ENCODE measurements at places on chromosomes 7 and 10. TPM values are rescaled to one million over a fixed set of nuclear protein-coding genes. Genes with fewer than 3 reads are reported as not detected.

- DNase-seq: no peak
- no peak overlapping the region for H3K27ac ChIP-seq
- no peak overlapping the region for H3K4me3 ChIP-seq
- H3K27me3 ChIP-seq: no peaks in the 10 kb centered on the region
- no peaks in the 10 kb centered on the region for H3K4me1 ChIP-seq
- no peaks in the 10 kb centered on the region for H3K36me3 ChIP-seq
Observed at GRCh38 chr10:20407357-20407756, 489.8 kb downstream of the NEBL start.

- H3K36me3 ChIP-seq: no peaks in the 10 kb centered on the region
- DNase-seq: no peak
- no peak overlapping the region for H3K27ac ChIP-seq
- no peaks in the 10 kb centered on the region for H3K27me3 ChIP-seq
Observed at GRCh38 chr10:58704671-58705141, 192.0 kb downstream of the BICC1 start.

DNA sequence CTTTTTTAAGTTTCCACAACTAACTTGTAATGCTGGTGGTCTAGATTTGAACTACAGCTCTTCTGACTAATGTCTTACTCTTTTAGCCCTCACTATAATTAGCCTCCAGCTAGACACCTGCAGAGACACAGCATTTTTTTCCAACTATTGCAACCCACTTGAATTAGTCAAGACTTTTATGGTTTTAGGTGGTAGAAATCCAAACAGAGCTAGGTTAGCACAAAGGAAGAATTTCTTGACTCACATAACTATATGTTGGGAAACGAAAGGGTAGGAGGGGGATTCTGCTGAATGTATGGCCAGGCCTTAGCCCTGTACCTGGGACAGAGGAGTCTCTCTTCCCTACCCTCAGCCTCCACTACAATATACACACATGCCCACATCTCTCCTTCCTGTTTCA, 586.1 kb downstream of the INHBA start:
- H3K27ac ChIP-seq: no peak overlapping the region
- DNase-seq: no peak
- no peaks in the 10 kb centered on the region for H3K27me3 ChIP-seq
- H3K4me3 ChIP-seq: no peak overlapping the region
- no peaks in the 10 kb centered on the region for H3K36me3 ChIP-seq

DNA sequence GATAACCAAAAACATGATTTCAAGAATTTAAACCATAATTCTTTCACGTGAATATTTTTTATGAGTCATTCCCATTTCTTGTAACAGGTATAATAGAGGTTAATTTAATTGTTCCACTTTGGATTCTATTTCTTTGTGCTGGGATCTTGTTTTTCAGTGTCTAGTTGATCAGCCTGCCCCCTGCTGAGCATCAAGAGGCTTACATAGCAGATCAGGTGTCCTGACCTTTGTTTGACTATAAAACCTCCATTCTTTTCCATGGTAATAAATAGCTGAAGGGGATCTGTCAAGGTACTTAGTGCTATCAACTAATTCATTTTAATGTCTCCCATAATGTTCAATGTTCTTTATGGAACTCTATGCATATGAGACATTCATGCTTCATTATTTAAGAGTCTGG, 4.9 kb downstream of the COL17A1 start:
- no peak overlapping the region for H3K4me3 ChIP-seq
- H3K36me3 ChIP-seq: no peaks in the 10 kb centered on the region
- peaks cover 5% of the 10 kb centered on the region for H3K4me1 ChIP-seq
- no peaks in the 10 kb centered on the region for H3K27me3 ChIP-seq
- H3K27ac ChIP-seq: no peak overlapping the region
- no peak for DNase-seq

DNA sequence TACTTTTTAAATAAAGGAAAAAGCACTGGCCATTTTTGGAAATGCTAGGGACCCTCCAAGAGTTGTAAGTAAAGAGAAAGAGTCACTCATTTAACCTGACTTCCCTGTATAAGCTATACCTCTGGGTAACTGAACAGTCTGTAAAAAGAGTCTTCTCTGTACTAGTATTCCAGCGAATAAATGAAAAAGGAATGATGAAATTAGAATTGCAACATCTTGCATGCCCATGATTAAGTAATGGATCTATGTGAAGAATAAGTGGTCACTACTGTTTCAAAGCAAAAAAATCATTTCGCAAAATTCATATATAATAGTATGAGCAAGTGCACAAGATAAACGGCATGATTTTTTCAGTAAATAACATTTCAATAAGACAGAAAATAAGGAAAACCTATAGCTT, 116.8 kb downstream of the ZFAND4 start:
- H3K27me3 ChIP-seq: no peaks in the 10 kb centered on the region
- H3K27ac ChIP-seq: no peak overlapping the region
- H3K4me1 ChIP-seq: no peaks in the 10 kb centered on the region
- H3K4me3 ChIP-seq: no peak overlapping the region

Gene ADAM8
- 3.3 TPM for total RNA-seq

GRCh38 chr10:22607261-22607660, 107.1 kb downstream of the PIP4K2A start:
- H3K4me3 ChIP-seq: no peak overlapping the region
- H3K36me3 ChIP-seq: no peaks in the 10 kb centered on the region
- H3K27me3 ChIP-seq: no peaks in the 10 kb centered on the region
- H3K4me1 ChIP-seq: no peaks in the 10 kb centered on the region
- DNase-seq: no peak

Gene ZNF92
- total RNA-seq: 28.9 TPM

DNA sequence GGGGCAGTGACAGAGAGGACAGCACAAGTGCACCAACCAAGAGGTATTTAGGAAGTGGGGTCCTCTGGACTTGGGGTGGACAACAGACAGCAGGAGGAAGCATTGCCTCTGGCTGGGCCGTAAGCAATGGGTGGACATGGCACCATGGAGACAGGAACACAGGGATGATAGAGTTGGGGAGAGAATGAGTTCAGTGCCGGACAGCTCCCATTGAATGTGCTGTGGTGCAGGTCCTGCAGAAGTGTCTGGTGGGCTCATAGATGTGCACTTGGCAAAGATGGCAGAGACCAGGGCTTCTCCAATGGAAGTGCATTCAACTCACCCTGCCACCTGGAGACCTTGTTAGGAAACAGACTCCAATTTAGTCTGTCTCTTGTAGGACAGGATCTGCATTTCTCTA, 341.5 kb upstream of the ZMIZ1 start:
- no peak overlapping the region for H3K4me3 ChIP-seq
- H3K36me3 ChIP-seq: no peaks in the 10 kb centered on the region
- no peak for DNase-seq
- H3K27ac ChIP-seq: no peak overlapping the region

GRCh38 chr7:112940314-112940732, 146.3 kb downstream of the GPR85 start:
- no peak for DNase-seq
- peaks cover 5% of the 10 kb centered on the region for H3K36me3 ChIP-seq
- peaks cover 12% of the 10 kb centered on the region for H3K27me3 ChIP-seq
- peaks cover 10% of the 10 kb centered on the region for H3K4me1 ChIP-seq
- peak overlapping the region; percentile 92 for H3K4me3 ChIP-seq

DNA sequence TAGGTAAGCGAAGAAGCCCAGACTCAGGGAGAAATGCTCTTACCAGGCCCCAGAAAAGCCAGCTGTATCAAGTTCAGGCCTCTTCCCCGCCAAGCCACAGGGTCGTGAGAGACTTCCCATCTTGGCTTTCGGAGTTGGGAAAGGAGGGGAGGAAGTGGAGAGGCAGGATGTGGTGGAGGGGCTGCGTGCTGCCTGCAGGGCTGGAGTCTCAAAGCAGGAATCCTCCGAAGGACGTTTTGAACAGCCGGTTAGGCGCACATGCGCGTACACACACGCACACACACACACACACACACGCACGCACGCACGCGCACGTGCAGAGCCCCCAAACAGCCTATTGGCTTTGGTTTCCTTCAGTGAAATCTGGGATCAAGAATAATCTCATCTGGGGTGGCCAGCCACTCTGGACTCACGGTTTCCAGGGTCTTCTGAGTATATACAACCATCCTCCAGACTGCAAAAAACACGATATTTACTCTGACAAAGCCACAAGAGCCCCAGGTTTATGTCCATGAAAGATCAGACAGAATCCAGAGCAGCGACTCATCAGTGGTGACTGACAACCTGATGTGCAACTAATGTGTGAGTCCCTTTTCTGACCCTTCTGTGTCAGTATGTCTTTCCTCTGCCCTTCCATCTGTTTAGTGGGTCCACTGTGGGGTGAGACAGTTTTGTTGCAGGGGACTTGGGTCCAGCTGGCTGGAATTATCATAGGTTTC, 115.0 kb upstream of the ZNF438 start:
- H3K4me3 ChIP-seq: no peak overlapping the region
- H3K27ac ChIP-seq: no peak overlapping the region
- no peaks in the 10 kb centered on the region for H3K27me3 ChIP-seq
- H3K36me3 ChIP-seq: no peaks in the 10 kb centered on the region
- H3K4me1 ChIP-seq: no peaks in the 10 kb centered on the region
- DNase-seq: no peak

DNA sequence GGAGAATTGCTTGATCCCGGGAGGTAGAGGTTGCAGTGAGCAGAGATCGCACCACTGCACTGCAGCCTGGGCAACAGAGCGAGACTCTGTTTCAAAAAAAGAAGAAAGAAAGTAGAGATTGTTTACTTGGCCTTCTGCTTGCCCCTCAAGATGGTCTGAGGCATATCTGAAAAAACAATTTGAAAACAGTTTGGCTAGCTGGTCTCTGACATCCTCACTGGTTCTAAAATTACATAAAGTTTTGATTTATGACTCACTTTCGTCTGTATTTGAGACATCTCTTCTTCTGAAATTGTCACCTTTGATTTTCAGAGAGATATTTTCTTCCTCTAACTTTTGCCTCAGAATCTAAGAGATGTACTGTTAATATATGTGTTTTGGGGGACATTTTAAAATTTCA, 49.6 kb upstream of the HELLS start:
- no peak overlapping the region for H3K4me3 ChIP-seq
- H3K36me3 ChIP-seq: peaks cover 8% of the 10 kb centered on the region
- no peaks in the 10 kb centered on the region for H3K4me1 ChIP-seq
- H3K27me3 ChIP-seq: no peaks in the 10 kb centered on the region
- H3K27ac ChIP-seq: no peak overlapping the region

GRCh38 chr7:25876092-25876491, 275.9 kb upstream of the NFE2L3 start:
- H3K4me1 ChIP-seq: no peaks in the 10 kb centered on the region
- peaks cover 8% of the 10 kb centered on the region for H3K27me3 ChIP-seq
- no peak overlapping the region for H3K4me3 ChIP-seq
- no peaks in the 10 kb centered on the region for H3K36me3 ChIP-seq

DNA sequence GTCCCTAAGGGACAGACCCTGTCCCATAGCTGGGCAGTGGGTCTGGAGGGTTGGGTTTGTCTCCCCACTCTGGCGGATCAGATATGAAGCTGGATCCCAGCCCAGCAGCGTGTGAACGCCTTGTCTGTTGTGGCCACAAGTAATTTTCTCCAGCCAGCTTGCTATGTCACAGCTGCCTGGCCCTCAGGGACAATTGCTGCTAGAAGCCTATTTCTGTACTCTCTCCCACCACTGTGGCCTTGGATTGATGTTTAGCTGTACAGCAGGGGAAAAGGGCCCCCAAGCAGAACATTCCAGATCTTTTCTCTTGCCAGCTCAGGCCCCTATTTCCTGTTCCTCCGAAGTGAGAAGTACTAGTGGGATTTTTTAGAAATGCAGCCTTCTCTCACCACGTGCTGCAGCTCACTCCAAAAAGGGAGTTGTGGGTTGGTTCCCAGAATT, 53.5 kb upstream of the WAC start:
- no peaks in the 10 kb centered on the region for H3K27me3 ChIP-seq
- no peak overlapping the region for H3K27ac ChIP-seq
- H3K36me3 ChIP-seq: no peaks in the 10 kb centered on the region
- no peak for DNase-seq

GRCh38 chr7:51128545-51129435, 187.8 kb downstream of the COBL start:
- no peak overlapping the region for H3K4me3 ChIP-seq
- H3K4me1 ChIP-seq: peaks cover 9% of the 10 kb centered on the region
- H3K27me3 ChIP-seq: no peaks in the 10 kb centered on the region
- no peak overlapping the region for H3K27ac ChIP-seq
- peaks cover 13% of the 10 kb centered on the region for H3K36me3 ChIP-seq

DNA sequence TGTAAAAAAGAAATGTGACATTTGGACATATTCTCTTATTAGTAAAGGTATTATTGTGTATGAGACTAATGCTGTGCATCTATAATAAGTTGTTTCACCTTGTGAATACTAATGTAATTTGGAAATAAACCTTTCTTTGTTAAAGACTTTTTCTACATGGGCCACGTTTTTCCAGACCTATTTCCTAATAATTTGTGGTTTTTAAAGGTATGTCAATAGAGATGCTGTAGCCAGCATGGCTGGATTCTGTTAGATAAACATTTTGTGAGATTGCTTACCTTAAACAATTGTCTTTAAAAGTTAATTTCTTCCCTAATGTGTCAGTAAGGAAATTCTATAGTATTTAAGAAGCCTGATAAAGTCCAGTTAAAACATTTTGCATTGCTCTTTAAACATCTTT, 56.0 kb downstream of the KAT6B start:
- no peaks in the 10 kb centered on the region for H3K36me3 ChIP-seq
- H3K4me3 ChIP-seq: no peak overlapping the region
- no peak overlapping the region for H3K27ac ChIP-seq
- no peak for DNase-seq

GRCh38 chr10:69361303-69361614, 55.5 kb downstream of the TACR2 start:
- H3K4me3 ChIP-seq: no peak overlapping the region
- H3K4me1 ChIP-seq: no peaks in the 10 kb centered on the region
- peaks cover 6% of the 10 kb centered on the region for H3K36me3 ChIP-seq
- no peaks in the 10 kb centered on the region for H3K27me3 ChIP-seq
- H3K27ac ChIP-seq: no peak overlapping the region

DNA sequence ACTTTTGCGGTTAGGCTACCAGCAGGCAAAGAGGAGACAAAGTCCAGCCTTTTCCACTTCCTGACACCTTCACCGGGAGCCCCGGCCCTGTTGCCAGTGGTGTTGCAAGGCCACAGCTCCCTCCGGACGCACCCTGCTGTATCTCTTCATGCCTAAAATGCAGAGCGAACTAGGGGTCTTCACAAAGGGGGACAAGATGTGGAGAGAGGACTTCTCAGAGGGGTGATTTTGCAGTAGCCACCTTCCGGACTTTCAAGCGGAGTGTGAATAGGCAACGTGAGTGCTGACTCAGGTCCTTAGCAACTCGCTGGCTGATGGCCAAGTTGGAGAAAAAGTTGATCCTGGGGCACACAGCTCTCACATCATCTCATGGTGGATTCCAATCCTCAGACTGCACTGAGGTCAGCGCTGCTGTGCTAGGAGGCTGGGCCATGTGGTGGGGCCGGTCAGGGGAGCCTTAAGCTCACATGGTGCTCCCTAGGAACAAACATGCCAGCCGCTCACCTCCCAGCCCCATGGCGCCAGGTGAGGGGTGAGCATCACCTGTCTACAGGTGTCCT, 166.3 kb downstream of the LCOR start:
- H3K36me3 ChIP-seq: no peaks in the 10 kb centered on the region
- H3K27me3 ChIP-seq: no peaks in the 10 kb centered on the region
- H3K27ac ChIP-seq: no peak overlapping the region
- DNase-seq: no peak
- H3K4me1 ChIP-seq: no peaks in the 10 kb centered on the region
